Uterus (tissue), 4 donors: ENCODE measurements at places on chromosomes 7 and 10.

DNA sequence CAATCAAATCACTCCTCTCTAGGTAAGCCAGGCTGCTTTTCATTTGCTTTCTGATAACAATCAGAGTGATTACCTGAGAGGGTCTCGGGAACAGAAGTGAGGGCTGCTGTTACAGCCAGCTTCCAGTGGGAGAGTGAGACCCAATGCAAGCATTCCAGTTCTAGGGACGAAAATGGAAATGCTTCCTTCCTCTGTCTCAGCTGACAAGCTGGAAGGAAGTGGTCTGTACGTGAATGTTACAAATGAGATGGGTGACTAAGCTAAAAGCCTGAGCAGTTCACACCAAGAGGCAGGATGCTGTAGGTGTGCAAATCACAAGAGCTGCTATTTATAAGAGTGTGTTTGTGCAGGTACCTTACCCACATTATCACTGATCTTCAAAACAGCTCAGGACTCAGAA is 772.4 kb downstream of the GRID1 start:
- DNase-seq = no peak

DNA sequence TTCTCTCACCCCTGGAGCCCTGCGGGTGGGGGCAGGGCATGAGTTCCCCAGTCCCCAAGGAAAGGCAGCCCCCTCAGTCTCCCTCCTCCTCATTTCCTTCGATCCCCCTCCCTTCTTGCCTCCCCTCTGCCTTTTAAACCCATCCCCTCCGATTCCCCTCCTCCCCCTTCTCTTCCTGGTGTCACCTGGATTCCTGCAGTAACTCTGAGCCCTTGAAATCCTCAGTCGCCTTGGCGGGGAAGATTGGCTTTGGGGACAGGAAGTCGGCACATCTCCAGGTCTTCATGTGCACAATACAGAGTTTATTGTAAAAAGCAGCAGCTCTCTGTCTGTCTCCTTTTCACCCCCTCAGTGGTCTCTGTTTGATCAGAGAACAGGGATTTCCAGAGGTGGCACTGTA is 1.3 kb upstream of the MUC12 start:
- DNase-seq = no peak

DNA sequence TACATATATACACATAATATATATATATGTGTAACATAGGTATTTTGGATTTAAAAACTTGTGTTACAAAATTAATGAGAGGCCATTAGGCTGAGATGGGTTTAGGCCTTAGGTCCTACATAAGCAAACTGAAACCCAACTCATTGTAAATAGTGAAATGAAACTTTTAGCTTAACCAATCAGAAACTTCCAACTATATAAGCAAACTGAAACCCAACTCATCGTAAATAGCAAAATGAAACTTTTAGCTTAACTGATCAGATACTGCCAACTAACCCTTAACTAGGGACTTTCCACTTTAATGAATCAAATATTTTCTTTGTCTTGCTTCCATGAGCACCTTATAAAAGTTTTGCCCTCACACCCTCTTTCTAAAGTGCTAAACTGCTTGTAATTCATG is 17.3 kb upstream of the SAMD9L start:
- no peak for DNase-seq

GRCh38 chr7:50212666-50213621 is 91.6 kb upstream of the IKZF1 start:
- DNase-seq = no peak

- DNase-seq = peak; percentile 34
Observed at GRCh38 chr7:74256491-74257408, 2.6 kb upstream of the RFC2 start.
